ENCODE measurements at places on chromosomes 7 and 10.

- DNase-seq: no peak
These were observed 16.6 kb downstream of the LANCL2 start for GRCh38 chr7:55381696-55382095.

GRCh38 chr7:144579687-144580086 lies 176.2 kb upstream of the NOBOX start:
- no peak for DNase-seq

- DNase-seq: no peak
These were observed 183.9 kb downstream of the SGMS1 start for GRCh38 chr10:50439806-50440205.

GRCh38 chr7:70694971-70695794 lies 436.8 kb upstream of the GALNT17 start:
- DNase-seq: peak; percentile 11

GRCh38 chr7:149729586-149729982 lies 43.8 kb downstream of the ZNF467 start:
- DNase-seq: no peak

Measured in brain microvascular endothelial cell (primary cell).